Suppressor macrophage (primary cell): ENCODE measurements at places on chromosomes 11 and 22.

DNA sequence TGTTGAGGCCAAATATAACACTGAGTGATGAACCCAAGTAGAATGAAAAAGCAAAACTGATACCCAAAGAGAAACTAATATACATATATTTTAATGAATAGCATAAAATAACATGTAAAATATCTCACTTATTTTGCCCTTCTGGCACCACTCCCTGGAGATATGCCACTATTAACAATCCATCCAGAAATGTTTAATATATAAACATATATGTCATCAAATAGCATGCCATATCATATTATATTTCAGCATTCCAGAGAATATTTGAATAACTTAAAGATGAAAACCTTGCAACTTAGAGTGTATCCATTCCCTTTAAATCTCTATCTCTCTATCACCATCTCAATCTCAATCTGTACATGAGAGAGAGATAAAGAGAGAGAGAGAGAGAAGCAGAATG lies 1073.3 kb upstream of the RAG2 start:
- no peak for DNase-seq

- DNase-seq: no peak
Observed at GRCh38 chr22:33054001-33054675, 4.0 kb downstream of the SYN3 start.

- DNase-seq: no peak
Observed at GRCh38 chr11:126432065-126432461, 76.6 kb downstream of the ST3GAL4 start.

- no peak for DNase-seq
Observed at GRCh38 chr11:65002706-65003105, 5.9 kb upstream of the BATF2 start.

DNA sequence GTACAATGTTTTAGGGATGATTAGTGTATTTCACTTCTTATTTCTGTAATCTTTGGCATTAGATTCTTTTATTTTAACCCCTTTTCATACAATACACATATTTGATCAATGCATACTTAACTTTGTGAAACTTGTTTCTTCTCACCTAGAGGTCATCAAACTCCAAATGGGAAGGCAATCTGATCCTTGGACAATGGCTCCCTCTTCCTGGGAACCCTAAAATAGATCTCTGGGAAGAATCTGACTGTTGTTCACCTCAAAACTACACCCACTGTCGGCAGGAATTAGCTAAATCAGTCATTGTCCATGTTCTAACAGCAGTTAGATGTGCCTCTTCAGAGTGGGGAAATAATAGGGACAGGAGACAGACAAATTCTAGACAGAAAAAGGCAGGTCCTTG lies 707.4 kb upstream of the CHORDC1 start:
- DNase-seq: no peak

- DNase-seq: no peak
Observed at GRCh38 chr11:10302359-10302743, 2.5 kb upstream of the ADM start.

DNA sequence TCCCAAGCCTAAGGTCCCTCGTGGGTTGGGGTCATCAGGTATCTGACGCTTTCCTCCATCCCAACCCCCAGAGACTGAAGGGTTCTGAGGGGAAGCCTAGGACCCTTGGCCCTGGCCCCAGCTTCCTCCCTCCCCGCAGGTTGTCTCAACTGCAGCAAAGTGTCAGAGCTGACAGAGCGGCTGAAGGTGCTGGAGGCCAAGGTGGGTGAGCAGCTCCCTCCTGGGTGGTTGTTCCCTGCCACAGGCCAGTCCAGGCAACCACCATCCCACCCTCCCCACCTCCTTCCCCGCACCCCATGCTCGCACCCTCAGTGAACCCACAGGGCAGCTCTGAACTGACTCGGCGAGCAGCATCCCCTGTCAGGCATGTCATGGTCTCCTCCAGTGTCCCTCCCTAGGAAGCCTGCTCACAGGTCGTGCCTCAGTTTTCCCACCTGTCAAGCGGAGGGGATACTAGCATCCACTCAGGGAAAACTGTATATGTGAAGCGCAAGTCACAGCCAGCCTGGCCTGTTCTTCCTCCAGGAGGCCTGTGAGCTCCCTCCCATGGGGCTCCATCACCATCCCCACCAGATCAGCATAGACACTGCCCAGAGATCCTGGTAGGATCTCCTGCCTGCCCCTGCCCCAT lies 20.8 kb downstream of the EMID1 start:
- DNase-seq: no peak

- DNase-seq: no peak
Observed at GRCh38 chr11:118740892-118741291, 50.1 kb downstream of the DDX6 start.
